ENCODE measurements at places on chromosomes 1 and 21.

GRCh38 chr21:39012326-39013230, 170.7 kb downstream of the PSMG1 start:
- DNase-seq = no peak

- DNase-seq = no peak
These were observed 64.7 kb downstream of the NRIP1 start for GRCh38 chr21:15000081-15000480.

DNA sequence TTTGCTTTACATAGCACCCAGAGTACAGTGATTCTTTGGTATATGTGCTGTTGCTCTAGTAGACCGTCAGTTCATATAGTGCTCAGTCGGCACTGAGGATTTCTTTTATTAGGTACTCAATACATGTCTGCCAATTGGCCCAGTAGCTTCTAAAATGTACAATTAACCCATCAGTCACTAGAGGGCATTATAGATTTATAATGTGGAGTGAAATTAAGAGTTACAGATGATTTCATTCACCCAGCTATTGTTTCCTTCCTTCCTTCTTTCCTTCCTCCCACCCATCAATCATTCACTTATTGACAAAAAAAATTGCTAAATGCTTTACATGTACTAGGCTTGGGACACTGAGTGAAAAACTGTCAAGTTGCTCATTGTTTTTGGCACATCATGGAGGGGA, 263.6 kb upstream of the USP24 start:
- no peak for DNase-seq

DNA sequence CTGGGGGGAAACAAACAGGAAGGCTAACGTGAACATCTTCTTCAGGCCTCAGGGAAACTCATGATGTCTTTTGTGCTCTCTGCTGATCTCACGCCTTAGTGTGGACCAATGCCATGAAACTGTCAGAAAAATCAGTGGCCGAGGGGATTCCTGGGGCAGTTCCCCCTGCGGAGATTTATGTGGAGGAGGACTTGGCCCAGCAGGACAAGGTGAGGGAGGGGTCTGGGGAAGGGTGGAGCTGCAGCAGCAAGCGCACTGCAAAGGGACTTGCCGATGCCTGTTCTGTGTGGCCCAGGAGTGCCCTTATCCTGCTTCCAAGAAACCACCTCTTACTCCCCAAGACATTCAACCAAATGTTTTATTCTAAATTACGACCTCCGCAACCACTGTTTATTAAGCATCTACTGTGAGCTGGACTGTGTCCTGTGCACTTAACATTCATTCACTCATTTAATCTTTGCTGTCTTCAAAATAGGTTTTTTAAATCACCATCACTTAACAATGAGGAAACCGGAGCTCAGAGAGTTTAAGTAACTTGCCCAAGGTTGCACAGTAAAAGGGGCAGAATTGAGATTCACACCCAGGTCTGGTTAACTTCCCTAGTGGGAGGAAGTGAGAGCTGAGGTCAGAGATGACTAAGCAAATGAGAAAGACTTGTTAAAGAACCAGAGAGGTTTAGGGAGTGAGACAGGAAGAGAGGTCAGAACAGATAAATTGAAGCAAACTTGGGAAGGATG, 49.7 kb downstream of the FHAD1 start:
- DNase-seq = no peak
